ENCODE measurements at places on chromosomes 6 and 20.

DNA sequence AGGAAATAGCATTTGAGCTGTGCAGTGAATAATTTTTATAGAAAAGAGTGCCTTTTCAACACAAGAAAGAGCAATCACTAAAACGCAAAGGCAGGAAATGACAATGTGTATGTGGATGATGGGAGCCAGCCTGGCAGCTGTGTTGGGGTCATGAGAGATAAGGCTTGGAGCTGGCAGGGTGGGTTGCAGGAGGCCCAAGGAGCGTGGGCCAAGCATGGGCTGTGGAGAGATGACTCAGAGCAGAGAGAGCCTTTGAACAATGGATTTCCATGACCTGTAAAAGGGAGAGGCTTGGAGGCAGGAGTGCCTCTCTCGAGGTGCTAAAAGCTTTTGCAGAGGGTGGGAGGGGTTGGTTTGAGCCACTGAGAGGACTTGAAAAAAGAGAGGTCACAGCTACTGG, 6.6 kb upstream of the TBC1D7 start:
- DNase-seq: no peak

GRCh38 chr20:18705490-18705889, 108.1 kb upstream of the SCP2D1 start:
- DNase-seq: no peak

- DNase-seq: no peak
Measured at GRCh38 chr6:105072798-105073199, 107.0 kb downstream of the POPDC3 start.

GRCh38 chr20:9551808-9552550, 37.6 kb downstream of the LAMP5 start:
- no peak for DNase-seq

DNA sequence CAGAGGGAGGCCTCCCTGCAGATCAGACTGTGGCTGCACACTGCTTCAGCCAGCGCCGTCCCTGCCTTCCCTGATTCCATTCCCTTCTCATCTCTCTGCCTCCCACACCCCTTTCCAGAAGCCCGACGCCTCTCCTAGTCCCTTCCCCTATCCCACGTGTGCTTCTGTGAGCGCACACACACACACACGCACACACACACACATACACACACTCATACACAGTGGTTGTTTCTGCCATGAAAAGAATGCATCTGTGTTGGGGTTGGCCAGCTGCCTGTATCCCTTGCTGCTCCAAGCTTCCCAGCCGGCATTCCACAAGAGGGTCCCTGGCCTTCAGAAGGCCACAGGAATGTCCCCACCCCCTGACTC, 51.7 kb downstream of the MOCS1 start:
- DNase-seq: no peak

GRCh38 chr20:36791862-36792261, 18.3 kb upstream of the DSN1 start:
- DNase-seq: no peak

DNA sequence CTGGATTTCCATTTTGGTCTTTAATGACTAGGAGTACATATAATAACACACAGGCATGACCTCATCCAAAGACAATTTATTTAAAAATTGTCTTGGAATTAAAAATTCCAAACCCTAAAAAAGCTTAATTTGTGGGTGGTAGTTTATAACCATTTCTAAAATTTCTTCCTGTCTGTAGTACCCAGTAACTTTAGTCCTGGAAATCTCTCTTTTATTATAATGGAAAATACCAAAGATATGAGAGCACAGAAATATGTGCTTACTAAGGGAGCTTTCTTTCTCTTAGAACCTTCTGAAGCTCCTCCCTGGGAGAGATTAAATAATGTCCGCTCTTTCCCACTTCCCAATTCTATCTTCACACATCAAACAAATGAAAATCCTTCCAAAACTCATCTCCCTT, 70.5 kb upstream of the PRL start:
- no peak for DNase-seq

GRCh38 chr6:94414041-94414440, 994.7 kb upstream of the EPHA7 start:
- no peak for DNase-seq

- DNase-seq: no peak
Measured at GRCh38 chr20:2297357-2297728, 1.5 kb downstream of the TGM3 start.

DNA sequence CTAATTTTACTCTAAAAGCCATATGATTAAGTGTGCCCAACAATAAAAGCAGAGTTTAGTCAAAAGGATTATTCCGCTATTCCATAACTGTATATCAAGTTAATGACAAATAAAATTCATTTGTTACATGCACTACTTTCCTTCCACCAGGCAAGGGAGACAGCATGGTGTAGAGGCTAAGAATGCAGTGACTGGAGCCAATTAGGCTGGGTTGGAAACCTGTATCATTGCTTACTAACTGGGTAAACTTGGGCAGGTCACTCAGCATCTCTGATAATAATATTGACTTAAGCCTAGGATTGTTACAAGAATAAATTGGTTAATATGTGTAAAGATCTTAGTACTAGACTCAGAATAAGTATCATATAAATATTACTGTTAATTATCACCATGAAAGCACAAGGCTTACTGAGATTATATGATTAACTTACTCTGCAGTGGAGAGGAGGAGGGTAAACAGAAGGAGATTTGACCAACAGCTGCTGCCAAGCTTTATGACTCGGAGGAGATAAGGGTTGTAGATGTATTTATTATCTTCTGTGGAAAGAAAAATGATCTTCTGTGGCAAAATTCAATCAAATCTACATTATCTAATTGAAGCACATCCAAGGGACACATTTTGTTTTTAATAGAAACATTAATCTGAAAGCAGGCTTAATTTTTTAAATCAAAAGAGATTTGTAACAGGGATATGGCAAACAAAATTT, 1459.9 kb downstream of the GRIK2 start:
- no peak for DNase-seq

- no peak for DNase-seq
Measured at GRCh38 chr20:23585449-23585807, 17.1 kb upstream of the CST9L start.

DNA sequence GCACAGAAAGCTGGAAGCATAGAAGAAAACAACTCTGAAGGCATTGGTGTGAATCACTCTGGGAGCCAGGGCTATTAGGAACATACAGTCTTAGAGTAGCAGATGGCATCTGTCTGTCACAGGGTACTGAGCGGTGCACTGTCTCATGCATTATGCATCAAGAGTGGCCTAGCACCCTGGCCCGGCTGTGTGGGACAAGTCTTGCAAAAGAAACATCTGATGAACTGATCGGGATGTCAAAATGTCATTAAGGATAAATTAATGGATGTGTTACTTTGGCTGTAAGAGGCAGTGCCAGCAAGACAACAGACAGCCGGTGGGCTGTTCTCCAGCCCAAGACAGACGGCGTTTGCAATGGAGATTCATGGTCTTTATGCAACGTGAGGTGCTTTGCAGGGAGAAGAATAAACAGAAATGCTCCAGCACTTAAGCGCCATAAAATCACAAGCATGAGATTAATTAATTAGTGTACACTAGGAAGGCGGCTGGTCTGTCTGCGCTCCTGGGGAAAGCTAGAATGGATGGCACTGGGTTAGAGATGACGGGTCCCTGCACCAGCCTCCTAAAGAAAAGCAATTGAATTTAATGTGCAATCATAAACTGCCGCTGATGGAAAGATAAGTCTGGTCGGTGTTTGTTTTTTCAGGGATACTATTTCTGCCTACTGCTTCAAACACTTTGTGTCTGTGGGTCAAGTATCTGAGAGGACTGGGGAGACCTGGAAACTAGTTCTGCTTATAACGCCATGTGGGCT, 600.6 kb upstream of the CHD6 start:
- no peak for DNase-seq

- DNase-seq: no peak
Measured at GRCh38 chr6:32849126-32849525, 4.4 kb downstream of the TAP1 start.

- no peak for DNase-seq
Measured at GRCh38 chr6:79868098-79868722, 79.1 kb downstream of the ELOVL4 start.

GRCh38 chr6:127347178-127347577, 3.8 kb upstream of the ECHDC1 start:
- no peak for DNase-seq

GRCh38 chr6:148436466-148436865, 93.8 kb downstream of the SASH1 start:
- no peak for DNase-seq

DNA sequence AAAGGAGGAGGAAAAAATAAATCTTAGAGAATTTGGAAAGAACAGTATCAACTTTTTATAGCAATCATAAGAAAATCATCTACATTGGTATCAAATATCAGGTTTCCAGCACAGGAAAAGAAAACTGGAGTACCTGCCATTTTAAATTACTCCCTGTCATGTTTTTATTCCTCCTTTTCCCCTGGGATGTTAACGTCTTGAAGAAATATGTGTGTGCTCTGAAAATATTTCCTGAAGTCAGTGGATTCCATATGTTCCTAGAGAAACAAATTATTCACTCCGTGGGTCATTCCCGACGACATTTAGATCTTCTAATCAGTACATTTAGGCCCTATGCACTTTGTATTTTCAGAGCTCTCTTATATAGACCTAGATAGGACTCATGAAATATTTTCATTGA, 42.0 kb upstream of the RSPO3 start:
- DNase-seq: no peak

DNA sequence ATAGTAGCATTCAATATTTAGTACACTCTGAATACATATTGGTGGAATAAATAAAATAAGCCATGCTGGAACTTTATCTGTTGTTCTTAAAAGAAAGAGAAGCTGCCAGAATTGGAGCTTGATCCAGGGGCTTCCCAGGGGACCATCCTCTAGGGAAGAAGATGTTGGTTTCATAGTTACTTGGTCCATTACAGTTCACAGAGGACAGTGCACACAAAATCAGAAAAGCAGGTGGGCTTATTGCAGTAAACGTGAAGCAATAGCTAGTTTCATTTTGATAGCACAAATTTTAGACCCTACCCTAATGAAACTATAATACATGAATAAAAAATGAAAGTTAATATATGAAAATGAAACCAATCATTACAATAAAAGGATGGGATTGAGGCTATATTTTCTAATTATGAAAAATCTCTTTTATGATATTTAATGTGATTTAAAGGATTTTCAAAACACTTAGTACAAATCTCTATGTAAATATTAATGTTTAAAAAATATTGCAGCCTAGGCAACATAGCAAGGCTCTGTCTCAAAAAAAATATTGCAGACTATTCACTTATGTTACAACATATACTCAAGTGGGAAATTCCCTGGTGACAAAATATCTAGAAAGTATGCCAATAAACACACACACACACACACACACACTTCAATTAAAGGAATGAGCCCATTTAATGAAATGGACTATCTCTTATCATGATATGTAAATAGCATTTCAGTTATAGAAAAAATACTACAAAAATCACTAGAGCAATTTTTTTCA, 227.0 kb upstream of the MARCKS start:
- no peak for DNase-seq

DNA sequence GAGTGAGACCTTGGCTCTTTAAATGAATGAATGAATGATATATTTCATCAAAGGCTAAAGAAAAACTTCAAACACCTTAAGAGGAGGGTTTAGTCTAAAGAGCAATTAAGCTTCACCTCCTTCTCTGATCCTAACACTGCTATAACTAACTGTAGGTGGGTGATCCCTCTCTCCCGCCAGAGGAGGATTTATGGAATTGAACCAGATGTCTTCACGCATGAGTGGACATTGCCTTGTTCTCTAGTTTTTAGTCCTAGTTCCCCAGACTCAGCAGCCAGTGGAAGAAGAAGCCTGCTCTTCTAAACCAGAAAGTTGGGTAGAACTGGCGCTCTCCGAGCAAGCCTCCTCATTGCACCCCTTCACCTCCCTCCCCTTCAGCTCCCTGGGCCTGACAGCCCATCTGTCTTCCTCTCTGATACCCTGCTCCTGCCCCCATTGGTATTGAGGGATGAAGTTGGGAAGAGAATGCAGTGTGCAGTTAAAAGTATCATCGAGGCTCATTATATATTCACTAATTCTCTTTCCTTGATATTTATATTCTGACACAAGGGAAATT, 142.7 kb downstream of the ARID1B start:
- DNase-seq: no peak

DNA sequence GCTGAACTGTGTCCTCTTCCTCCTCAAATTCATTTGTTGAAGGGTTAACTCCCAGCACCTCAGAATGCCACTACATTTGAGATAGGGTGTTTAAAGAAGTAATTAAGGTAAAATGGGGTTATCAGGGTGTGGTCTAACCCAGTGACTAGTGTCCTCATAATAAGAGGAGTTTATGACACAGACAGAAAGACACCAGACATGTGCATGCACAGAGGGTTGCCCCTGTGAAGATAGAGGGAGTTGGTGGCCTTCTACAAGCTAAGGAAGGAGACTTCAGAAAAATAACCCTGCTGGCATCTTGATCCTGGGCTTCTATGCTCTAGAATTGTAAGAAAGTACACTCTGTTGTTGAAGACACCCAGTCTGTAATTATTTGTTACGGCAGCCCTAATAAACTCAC, 24.9 kb upstream of the EDN1 start:
- DNase-seq: no peak

- no peak for DNase-seq
Measured at GRCh38 chr6:149840345-149841075, 23.6 kb downstream of the LRP11 start.

GRCh38 chr20:33267701-33268100, 15.3 kb upstream of the BPIFB1 start:
- no peak for DNase-seq

DNA sequence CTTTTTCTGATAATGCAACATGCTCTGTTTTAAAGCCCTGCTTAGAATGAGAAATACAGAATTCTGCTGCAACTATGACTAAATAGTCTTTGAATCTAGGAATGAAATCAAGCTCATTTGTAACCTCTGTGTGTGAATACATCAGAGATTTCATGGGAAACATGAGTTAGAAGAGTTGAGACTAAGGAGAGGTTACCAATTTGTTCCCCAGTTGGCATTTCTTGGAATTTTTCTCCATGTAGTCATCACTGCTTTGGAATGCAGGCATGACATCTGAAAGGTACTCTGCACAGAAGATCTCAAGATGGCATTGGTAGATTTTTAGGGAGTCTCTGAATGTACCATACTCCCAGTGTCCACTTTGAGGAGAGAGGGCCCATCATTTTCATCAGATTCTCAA, 237.2 kb downstream of the TFAP2A start:
- DNase-seq: no peak

GRCh38 chr6:141561154-141561553, 571.6 kb upstream of the GJE1 start:
- DNase-seq: no peak

DNA sequence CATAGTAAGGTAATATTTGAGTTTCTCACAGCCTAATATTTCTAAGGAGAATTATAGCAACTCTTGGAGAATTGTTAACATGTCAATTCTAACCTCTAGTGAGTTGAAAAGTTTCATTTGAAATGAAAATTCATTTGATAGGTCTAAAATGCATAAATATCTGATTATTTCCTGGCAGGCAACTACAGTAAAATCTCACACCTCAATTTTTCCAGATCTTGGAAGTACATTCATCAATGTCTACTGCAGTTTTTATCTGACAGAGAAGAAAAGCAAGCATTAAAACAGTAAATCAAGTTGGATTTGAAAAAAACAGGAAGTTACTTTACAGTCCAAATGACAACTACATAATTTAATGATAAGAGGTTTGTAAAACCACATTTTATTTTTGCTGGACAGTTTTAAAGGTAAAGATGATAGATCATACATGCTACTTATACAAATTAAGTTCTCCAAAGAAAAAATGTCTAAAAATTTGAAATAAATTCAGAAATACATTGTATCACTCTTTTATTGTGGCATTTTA, 631.3 kb downstream of the EYS start:
- DNase-seq: no peak

Data from stimulated activated CD8-positive, alpha-beta memory T cell treated with anti-CD3 and anti-CD28 coated beads, Interleukin-15, amount 100 ng/mL, for 4 hours (primary cell).